ENCODE measurements at places on chromosomes 13 and 19. TPM values are rescaled to one million over a fixed set of nuclear protein-coding genes. Genes with fewer than 3 reads are reported as not detected.

The SOHLH2 gene
- total RNA-seq = 0.04 TPM

The CYP4F8 gene
- total RNA-seq = not detected

The IGFL1 gene
- 1.5 TPM for total RNA-seq

The RAVER1 gene
- total RNA-seq = 32.5 TPM

The ZNF468 gene
- 0.53 TPM for total RNA-seq

The PSG1 gene
- total RNA-seq = 0.23 TPM

The FFAR3 gene
- not detected for total RNA-seq

The ADGRE3 gene
- not detected for total RNA-seq

The PABPC3 gene
- total RNA-seq = 0.14 TPM

The NLRP4 gene
- total RNA-seq = not detected

The ZNF540 gene
- total RNA-seq = 0.05 TPM

The ZNF653 gene
- 2.4 TPM for total RNA-seq

The PGLYRP2 gene
- total RNA-seq = not detected

The CNN1 gene
- total RNA-seq = 0.45 TPM

The MEDAG gene
- total RNA-seq = 0.15 TPM

The PRR12 gene
- total RNA-seq = 44.1 TPM

The TOMM40 gene
- 188 TPM for total RNA-seq

The IGSF23 gene
- total RNA-seq = 0.19 TPM

The YJU2 gene
- total RNA-seq = 19.4 TPM

The HPN gene
- 0.03 TPM for total RNA-seq

The LMTK3 gene
- 4.9 TPM for total RNA-seq

The GJB6 gene
- total RNA-seq = not detected

The ZAR1L gene
- not detected for total RNA-seq

The GIPC3 gene
- 0.26 TPM for total RNA-seq

The CCNE1 gene
- 25.9 TPM for total RNA-seq

The IZUMO2 gene
- not detected for total RNA-seq

The CEACAM3 gene
- total RNA-seq = not detected

The ZNF91 gene
- total RNA-seq = 0.26 TPM

The DHDH gene
- 0.62 TPM for total RNA-seq

The CAPN12 gene
- 6.5 TPM for total RNA-seq

The RANBP3 gene
- 44.8 TPM for total RNA-seq

The SYT3 gene
- 0.59 TPM for total RNA-seq

The PLPPR3 gene
- 5.1 TPM for total RNA-seq

The RFPL4AL1 gene
- total RNA-seq = not detected

The CBARP gene
- 3.9 TPM for total RNA-seq

The POLR1D gene
- total RNA-seq = 160 TPM

The COL4A1 gene
- 83.5 TPM for total RNA-seq

The ZNF345 gene
- 0.06 TPM for total RNA-seq

The RGS9BP gene
- total RNA-seq = 0.35 TPM

The FREM2 gene
- not detected for total RNA-seq

The DNAAF3 gene
- 5.8 TPM for total RNA-seq

Data from A549 treated with dexamethasone at 1 μM for 4 hours (cell line).